ENCODE measurements at places on chromosomes 3 and 15.

DNA sequence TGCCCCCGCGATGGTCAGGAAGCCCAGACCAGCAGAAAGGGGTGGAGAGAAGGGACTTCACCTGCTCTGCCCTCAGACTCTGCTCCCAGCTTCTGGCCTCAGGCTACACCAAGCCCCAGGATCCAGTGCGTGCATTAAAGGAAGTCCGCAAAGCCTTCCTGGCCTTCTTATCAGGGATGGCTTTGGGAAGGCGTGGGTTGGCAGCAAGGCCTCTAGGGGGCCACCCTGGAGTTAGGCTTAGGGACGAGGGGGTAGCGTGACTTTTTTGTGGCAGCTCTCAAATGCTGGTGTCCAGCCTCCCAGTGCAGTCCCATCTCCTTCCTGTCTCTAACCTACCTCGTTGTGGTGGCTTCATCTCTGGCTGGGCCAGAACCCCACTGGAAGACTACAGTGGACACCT, 18.9 kb upstream of the RPL29 start:
- no peak for DNase-seq

DNA sequence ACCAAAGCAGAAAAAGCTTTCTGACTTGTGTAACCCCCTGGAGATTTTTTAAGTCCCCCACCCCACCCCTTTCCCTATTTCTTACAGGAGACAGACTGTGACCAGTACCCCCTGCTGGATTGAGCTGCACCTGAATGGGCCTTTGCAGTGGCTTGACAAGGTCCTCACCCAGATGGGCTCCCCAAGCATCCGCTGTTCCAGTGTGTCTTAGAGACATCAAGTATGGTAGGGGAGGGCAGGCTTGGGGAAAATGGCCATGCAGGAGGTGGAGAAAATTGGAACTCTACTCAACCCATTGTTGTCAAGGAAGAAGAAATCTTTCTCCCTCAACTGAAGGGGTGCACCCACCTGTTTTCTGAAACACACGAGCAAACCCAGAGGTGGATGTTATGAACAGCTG, 64.1 kb downstream of the AAGAB start:
- no peak for DNase-seq

DNA sequence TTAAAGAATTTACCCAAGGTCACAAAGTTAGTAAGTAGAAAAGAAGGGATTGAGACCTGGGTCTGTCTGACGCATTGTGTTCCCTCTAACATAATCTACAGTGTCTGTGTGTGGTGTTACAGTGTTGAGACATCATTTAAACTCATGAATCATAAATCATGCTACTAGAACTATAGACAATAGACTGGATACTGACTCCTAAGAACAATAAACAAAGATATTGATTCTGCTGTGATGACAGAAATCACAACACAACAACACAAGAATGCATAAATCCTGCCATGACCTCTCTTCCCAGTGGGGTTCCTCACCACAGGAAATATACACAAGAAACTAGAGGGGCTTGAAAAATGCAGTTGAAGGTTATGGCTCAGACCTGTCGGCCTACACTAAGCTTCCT, 44.3 kb downstream of the TRIM69 start:
- DNase-seq = no peak

GRCh38 chr3:37989821-37990480, 635 bp upstream of the VILL start:
- no peak for DNase-seq

GRCh38 chr3:185473290-185473815, 25.5 kb downstream of the TMEM41A start:
- no peak for DNase-seq

- no peak for DNase-seq
Observed at GRCh38 chr3:94406595-94406994, 343.7 kb downstream of the NSUN3 start.

- DNase-seq = no peak
Observed at GRCh38 chr15:28169366-28169765, 70.3 kb upstream of the OCA2 start.

DNA sequence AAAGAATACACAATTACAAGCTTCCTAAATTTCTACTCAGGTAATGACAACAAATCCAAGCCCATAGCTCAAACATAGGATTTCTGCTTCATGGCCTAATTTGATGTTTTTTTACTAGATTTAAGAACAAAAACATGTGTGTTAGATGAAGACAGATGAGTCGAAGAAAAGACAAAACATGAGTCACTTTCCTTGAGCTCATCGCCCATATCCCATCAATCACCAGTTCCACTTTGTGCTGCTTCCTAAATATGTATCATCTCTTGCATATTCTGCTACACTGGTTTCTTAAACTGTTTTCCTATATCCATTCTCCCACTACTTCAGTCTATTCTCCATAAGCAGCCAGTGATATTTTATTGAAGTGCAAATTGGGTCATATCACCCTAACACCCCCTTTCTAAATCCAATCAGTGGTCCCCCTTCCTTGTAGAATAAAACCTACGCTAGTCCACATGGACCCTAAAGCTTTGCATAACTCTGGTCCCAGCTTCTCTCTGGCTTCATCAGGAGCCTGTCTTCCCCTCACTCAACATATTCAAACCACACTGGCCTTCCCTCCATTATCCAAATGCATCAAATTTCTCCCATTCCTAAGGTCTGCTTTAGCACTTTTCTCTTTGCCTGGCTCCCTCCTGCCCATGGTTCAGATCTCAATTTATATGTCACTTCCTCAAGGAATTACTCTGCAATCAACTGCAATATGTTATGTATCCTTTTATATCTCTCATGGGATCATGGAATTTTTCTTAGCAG, 1033.9 kb downstream of the FHIT start:
- no peak for DNase-seq

- no peak for DNase-seq
Observed at GRCh38 chr3:81643721-81644120, 117.7 kb downstream of the GBE1 start.

DNA sequence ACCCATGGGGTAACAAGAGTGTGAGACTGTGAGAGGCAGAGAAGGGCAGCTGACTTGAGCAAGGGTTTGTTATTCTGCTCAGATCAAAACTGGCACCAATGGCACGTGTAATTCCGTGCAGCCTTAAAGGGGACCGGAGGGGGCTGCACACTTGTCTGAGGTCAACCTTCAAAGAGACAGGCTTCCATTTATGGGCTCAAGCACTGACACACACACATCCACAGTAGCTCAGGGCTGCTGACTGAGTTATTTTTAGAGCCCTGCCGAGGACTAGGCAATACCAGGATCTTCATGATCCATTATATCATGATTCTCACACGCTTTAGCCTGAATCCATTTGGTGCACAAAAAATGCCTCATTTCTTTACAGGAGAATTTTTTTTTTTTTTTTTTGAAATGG, 20.6 kb upstream of the SPTBN5 start:
- DNase-seq = no peak

DNA sequence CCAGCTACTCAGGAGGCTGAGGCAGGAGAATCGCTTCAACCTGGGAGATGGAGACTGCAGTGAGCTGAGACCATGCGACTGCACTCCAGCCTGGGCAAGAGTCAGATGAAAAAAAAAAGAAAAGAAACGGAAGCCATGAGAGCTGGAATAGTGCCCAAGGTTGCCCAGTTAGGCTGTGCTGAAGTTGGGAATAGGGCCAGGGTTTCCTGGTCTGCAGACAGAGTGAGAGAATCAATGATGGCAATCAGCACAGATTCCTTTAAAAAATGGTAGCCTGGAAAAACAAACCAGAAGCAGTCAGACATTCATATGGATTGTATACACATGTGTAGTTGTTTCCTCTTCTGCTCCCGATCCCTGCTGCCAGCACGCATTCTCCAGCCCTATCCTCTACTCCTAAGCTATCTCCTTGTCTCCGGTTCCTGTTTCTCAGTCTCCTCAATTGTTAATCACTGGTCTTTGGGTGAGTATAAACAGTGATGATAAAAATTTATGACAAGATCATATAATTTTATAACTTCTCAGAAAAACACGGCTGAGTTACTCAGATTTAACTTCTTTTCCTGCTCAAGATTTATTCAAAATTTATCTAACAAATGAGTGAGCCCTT, 316.2 kb upstream of the UMPS start:
- DNase-seq = no peak

- peak; percentile 11 for DNase-seq
Observed at GRCh38 chr3:161096771-161097367, 8.3 kb downstream of the B3GALNT1 start.

GRCh38 chr3:141269961-141270360, 38.3 kb downstream of the PXYLP1 start:
- no peak for DNase-seq

- DNase-seq = peak; percentile 80
Observed at GRCh38 chr3:10757021-10757820, 58.8 kb upstream of the SLC6A11 start.

GRCh38 chr3:3177861-3178497, 1.5 kb downstream of the CRBN start:
- no peak for DNase-seq

GRCh38 chr15:39285663-39286062, 295.2 kb upstream of the THBS1 start:
- no peak for DNase-seq

GRCh38 chr3:183586477-183586876, 31.0 kb upstream of the KLHL6 start:
- DNase-seq = no peak

GRCh38 chr3:129938140-129938930, 36.2 kb upstream of the TRH start:
- DNase-seq = no peak

GRCh38 chr3:24829011-24829581, 334.4 kb upstream of the THRB start:
- peak; percentile 88 for DNase-seq

DNA sequence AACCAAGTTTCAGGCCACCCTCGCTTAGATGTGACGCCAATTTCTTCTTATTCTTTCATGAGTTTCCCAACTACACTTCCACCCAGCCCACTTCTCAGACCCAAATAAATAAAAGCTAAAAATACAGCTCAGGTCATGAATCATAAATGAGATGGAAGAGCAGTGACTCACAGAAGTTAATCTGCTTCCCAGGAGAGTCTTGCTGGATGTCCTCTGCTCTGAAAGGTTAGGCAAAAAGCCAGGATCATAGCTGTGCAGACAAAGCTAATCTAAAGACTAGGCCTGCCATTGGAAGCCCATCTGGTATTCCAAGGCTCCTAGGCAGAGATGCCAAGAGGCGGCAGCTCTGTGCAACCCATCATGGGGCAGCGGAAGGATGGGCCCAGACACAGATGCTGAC, 24.1 kb downstream of the SHC4 start:
- peak; percentile 68 for DNase-seq

- no peak for DNase-seq
Observed at GRCh38 chr3:144105542-144105941, 133.9 kb downstream of the DIPK2A start.

DNA sequence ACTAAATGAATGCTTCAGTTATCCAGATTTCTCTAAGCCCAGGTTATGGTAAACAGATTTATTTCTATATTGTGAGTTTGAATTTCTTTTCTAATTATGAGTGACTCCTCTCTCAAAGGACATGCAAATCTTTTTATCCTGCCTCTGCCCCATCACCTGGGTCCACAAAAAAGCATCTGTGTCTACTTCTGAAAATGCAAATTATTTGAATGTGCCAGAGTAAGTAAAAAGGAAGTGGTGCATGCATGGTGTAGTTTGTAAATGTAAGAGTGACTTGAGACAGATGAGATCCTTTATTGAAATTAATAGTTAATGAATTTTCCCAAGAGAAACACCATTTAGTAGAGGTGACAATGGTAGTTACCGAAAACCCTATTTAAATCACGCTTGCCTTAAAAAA, 26.9 kb downstream of the MCTP2 start:
- DNase-seq = no peak

DNA sequence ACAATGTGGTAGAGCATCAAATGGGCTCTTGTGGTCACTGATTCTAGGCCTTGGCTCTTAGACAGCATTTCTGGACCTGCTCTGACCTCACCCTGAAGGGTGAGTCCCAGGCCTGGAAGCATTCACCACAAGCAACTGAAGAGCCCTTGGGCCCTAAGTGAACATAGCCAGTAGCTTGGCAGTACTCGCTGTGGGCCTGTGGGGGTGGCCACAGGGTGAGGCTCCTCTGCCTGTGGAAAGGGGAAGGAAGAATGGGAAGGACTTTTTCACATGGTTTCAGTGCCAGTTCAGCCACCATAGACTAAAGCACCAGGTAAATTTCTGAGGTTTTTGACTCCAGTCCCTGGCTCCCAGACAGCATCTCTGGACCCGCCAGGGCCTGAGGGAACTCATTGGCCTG, 5.1 kb upstream of the ZSCAN2 start:
- DNase-seq = no peak

- no peak for DNase-seq
Observed at GRCh38 chr3:45441584-45442310, 53.4 kb downstream of the LARS2 start.

- no peak for DNase-seq
Observed at GRCh38 chr3:180184816-180185215, 148.1 kb upstream of the PEX5L start.

DNA sequence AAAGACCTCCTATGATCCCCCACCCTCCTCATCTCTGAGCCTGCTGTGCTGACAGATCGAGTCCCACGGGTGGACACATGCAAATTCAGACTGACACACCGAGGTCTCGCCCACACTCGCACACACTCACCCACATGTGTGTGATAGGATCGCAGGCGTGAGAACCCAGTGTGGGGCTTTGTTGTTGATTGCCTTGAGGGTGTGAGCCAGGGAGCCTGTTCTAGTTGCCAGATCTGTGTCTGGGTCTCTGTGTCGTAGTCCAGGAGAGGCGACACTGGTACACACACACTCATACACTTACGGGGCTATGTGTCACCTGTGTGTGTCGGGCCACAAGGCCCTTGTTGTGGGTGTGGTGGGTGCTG, 2.0 kb downstream of the EPHB3 start:
- no peak for DNase-seq

DNA sequence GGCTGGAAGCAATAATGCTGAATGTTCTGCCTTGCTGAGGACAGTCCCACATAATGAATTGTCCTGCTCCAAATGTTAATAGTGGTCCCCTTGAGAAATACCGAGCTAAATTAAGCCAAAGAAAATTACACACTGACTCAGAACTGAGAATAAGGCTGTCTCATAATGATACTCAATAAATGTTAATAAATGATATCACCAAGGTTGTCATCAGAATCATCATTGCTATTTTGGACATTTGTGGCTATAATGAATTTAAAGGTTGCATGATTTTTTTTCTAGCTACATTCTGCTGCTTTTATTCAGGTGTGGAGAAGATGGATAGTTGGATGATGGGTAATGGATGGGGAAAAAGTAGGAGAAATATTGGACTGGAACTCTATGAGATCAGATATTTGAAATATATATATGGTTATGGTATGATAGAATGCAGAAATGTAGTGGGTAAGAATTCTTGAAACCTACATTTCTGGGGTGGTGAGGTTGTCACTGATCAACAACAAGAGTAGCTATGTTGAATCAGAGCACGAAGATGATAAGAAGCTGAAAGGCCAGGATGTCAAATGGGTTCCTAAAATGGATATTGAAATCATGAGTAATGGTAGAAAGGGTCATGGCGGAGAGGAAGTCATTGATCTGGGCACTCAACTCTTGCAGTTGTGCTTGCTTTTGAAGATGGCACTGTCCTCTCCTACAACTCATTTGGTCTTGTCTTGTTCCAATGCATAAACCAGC, 12.8 kb downstream of the CHST2 start:
- no peak for DNase-seq
